ENCODE measurements at places on chromosomes 1 and 21. TPM values are rescaled to one million over a fixed set of nuclear protein-coding genes. Genes with fewer than 3 reads are reported as not detected.

CASZ1 gene
- 9.8 TPM for total RNA-seq

FCGR3A gene
- total RNA-seq, result not detected

MCOLN3 gene
- total RNA-seq, result 3.2 TPM

SPAG17 gene
- total RNA-seq, result not detected

SPRR2G gene
- total RNA-seq, result not detected

LAX1 gene
- 11.6 TPM for total RNA-seq

VHLL gene
- not detected for total RNA-seq

AGL gene
- 21.6 TPM for total RNA-seq

NIBAN1 gene
- 66.4 TPM for total RNA-seq

GUCA2B gene
- not detected for total RNA-seq

FCER1G gene
- 1.2 TPM for total RNA-seq

MROH9 gene
- not detected for total RNA-seq

TSPAN2 gene
- total RNA-seq, result not detected

MR1 gene
- 26.3 TPM for total RNA-seq

ST7L gene
- total RNA-seq, result 6.0 TPM

GBP6 gene
- not detected for total RNA-seq

CATSPERE gene
- not detected for total RNA-seq

CELA3A gene
- 9.0 TPM for total RNA-seq

NASP gene
- total RNA-seq, result 184 TPM

ADAM30 gene
- not detected for total RNA-seq

LCE1C gene
- total RNA-seq, result 0.77 TPM

VWA1 gene
- total RNA-seq, result 1.8 TPM

NEGR1 gene
- not detected for total RNA-seq

IL24 gene
- total RNA-seq, result 0.16 TPM

URB1 gene
- total RNA-seq, result 21.2 TPM

SPATA46 gene
- total RNA-seq, result not detected

CDKN2C gene
- 8.5 TPM for total RNA-seq

GUCA2A gene
- total RNA-seq, result not detected

TAL1 gene
- total RNA-seq, result 0.05 TPM

CA6 gene
- not detected for total RNA-seq

SLC1A7 gene
- not detected for total RNA-seq

KRTAP12-4 gene
- total RNA-seq, result not detected

CD5L gene
- 0.10 TPM for total RNA-seq

FAF1 gene
- total RNA-seq, result 54.5 TPM

HCN3 gene
- 2.5 TPM for total RNA-seq

ATAD3C gene
- total RNA-seq, result 1.1 TPM

CFHR3 gene
- not detected for total RNA-seq

LRRC7 gene
- not detected for total RNA-seq

F3 gene
- 0.33 TPM for total RNA-seq

TESK2 gene
- total RNA-seq, result 7.1 TPM

OR2L3 gene
- not detected for total RNA-seq

RNU1-1 gene
- 2,403 TPM for total RNA-seq

SELENBP1 gene
- total RNA-seq, result 0.41 TPM

TRIM63 gene
- not detected for total RNA-seq

SDHB gene
- total RNA-seq, result 122 TPM

IL20 gene
- not detected for total RNA-seq

FALEC gene
- total RNA-seq, result not detected

PDE9A gene
- 0.28 TPM for total RNA-seq

RNF207 gene
- 27.0 TPM for total RNA-seq

APCS gene
- 0.45 TPM for total RNA-seq

GCSAML gene
- total RNA-seq, result not detected

ICOSLG gene
- total RNA-seq, result 15.1 TPM

NUDT4B gene
- not detected for total RNA-seq

SH2D5 gene
- 0.56 TPM for total RNA-seq

ADORA1 gene
- not detected for total RNA-seq

All from GM12878 (cell line).